ENCODE measurements at places on chromosomes 12 and 14. TPM values are rescaled to one million over a fixed set of nuclear protein-coding genes. Genes with fewer than 3 reads are reported as not detected.

Gene SLC38A4
- not detected for total RNA-seq

Gene SDR9C7
- not detected for total RNA-seq

Gene HOXC10
- total RNA-seq: not detected

Gene LMBR1L
- total RNA-seq: 302 TPM

Gene C3AR1
- total RNA-seq: 2.1 TPM
